Forelimb muscle (tissue), 1 donor: ENCODE measurements at places on chromosomes 7 and 10.

GRCh38 chr7:49894543-49894942 is 121.1 kb downstream of the VWC2 start:
- DNase-seq = no peak

DNA sequence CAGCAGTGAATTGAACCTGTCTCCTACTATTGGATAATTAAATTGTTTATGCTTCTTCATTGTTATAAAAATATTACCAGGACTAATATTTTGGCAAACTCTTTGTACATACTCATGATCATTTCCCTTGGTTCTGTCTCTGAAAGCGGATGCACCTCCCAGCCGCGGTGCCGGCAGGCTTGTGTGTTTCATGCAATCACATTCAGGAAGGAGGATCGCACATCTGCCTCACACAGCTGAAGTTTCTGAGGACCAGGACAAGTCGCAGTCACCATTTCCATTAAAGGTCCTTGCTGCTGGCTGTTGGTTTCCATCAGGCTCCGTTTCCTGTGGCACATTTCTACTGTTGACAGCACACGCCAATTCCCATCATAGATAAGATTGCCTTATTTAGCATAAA is 117.8 kb upstream of the SHH start:
- DNase-seq = no peak

- DNase-seq = no peak
Observed at GRCh38 chr10:68536973-68537372, 9.7 kb upstream of the SLC25A16 start.

- DNase-seq = no peak
Observed at GRCh38 chr10:79559726-79560125, 481 bp downstream of the SFTPA2 start.

GRCh38 chr7:123682690-123683089 is 27.0 kb downstream of the LMOD2 start:
- DNase-seq = peak; percentile 24

DNA sequence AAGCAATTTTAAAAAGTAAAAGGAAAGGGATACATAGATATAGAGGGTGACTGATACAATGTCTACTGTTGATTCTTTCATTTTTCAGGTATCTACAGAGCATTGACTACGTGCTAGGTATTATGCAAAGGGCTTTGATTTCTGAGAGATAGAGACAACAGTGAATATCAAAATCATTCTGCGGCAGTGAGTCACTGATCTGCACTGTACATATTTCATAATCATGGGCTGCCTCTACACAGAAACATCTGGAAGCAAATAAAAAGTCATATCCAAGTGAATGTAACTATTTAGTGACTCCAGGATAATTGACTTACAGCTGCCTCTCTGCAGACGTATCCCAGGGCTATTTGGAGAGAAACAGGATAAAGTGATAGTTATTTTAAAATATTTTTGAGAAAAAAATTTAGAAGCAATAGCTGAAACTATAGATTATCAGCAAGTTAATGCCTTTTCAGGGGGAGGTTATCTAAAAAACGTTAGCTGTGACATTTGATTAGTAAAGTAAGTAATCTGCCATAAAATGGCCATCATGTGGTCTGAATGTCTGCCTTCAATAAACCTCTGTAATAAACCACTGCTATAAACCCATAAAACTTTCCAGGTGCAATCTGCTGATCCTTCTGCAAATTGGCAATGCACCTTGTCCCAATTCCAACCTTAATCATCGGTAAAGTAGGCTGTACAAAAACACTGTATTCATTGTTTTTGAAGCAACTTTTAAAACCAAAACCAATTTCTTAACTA is 43.7 kb downstream of the CPXM2 start:
- no peak for DNase-seq

GRCh38 chr10:115402699-115403098 is 309.5 kb downstream of the ATRNL1 start:
- DNase-seq = peak; percentile 2

- no peak for DNase-seq
Observed at GRCh38 chr7:49866910-49867309, 93.5 kb downstream of the VWC2 start.

GRCh38 chr7:128123291-128124037 is 92.2 kb upstream of the LRRC4 start:
- no peak for DNase-seq

- DNase-seq = no peak
Observed at GRCh38 chr10:93110472-93111146, 36.9 kb downstream of the CYP26A1 start.

DNA sequence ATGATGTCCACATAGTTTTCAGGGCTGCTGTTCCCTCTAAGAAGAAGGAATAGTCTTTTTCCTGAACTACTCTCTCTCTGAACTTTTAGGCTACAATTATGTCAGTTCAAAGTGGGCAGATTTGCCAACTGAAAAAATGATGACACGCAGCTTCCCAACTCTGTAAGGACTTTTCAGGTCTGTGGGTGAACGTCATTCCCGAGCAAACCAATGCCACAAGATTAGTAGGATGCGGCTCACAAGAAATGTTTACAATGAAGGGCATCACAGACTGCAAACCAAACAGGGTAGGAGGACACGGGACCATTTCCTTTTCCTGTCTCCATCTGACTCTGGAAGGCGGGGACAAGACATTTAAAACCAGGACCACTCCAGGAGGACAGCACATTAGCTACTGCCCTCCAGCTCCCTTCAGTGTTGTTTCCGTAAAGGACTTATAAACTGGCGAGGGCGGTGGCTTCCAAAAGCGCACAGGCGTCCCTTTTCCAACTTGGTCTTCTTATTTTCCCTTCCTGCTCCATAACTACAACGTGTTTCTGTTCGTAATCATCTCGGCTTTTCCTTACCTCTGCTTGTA is 539 bp upstream of the MKLN1 start:
- DNase-seq = no peak

GRCh38 chr7:98305951-98306535 is 24.6 kb downstream of the BRI3 start:
- no peak for DNase-seq

- peak; percentile 25 for DNase-seq
Observed at GRCh38 chr7:50068850-50069551, 24.0 kb downstream of the ZPBP start.

DNA sequence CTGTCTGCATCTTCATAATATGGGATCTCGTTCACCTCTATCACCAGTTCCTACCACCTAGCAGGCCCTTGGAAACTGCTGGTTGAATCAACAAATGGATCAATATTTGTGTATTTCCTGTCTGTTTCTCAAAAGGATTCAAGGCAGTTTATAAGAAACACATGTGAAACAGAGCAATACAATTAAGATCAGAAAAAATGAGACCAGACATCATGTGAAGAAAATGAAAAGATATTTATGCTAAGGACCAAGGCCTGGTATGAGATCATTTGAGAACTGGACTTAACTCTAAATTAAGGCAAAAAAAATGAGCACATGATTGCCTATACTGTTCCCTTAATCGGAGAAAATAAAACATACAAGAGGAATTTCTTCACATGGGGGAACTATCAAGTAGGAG is 589.0 kb downstream of the SUGCT start:
- no peak for DNase-seq

- no peak for DNase-seq
Observed at GRCh38 chr7:17746020-17746530, 194.2 kb downstream of the SNX13 start.

DNA sequence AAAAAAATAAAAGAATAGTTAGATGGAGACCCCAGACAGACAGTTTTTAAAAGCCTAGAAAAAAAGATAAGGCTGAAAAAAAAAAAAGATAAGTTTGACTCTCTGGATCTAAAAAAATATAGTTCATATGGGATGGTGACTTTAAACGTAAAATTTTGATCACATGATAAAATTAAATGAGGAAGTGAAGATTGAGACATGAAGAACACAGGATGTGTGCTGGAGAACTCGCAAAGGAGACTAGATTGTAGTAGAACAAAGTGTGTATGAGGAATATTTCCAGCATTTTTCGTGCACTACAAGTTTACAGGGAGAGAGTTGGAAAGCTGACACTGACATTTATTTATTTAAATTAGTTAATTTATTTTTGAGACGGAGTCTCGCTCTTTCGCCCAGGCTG is 286.4 kb downstream of the PRPF18 start:
- no peak for DNase-seq

- DNase-seq = no peak
Observed at GRCh38 chr10:118511711-118512110, 83.7 kb downstream of the PRLHR start.

GRCh38 chr10:123573236-123574108 is 92.7 kb upstream of the GPR26 start:
- no peak for DNase-seq

GRCh38 chr10:62183857-62184795 is 84.5 kb downstream of the RTKN2 start:
- DNase-seq = no peak

DNA sequence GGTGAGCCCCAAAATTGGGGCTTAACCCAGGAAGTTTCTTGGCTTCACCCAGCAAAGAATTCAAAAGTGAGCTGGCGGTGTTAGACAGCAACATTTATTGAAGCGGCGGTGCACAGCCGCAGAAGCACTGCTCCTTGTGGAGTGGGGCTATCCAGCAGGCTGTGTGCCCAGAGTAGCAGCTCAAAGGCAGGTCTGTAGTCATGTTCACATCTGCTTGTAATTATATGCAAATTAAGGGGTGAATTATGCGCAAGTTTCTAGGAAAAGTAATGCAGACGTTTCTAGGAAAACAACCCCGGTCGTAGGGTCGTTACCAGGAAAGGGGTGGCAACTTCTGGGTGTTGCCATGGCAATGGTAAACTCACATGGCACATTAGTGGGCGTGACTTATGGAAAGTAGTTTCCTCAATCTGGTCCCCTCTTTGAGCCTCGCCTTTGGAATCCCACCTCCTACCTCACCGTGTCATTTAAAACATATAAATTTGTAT is 13.7 kb upstream of the KBTBD2 start:
- DNase-seq = peak; percentile 82

DNA sequence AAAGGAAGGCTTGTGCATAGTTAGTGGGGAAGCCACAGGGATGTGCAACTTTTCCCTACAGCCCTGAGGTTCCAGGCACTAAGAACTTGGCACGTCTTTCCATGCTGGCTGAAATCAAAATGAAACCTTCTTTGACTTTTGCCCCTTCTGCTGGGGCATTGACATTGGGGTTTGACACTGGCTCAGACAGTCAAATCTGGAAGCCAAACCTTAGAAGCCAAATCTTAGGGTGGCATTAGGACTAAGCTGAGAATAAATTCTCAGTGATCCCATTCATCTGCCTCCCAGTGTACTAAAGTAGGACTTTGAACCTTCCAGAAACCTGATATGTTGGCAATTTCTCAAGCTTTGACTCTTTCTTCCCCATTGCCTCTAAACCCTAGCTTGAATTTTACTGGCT is 31.3 kb upstream of the INSYN2A start:
- no peak for DNase-seq

DNA sequence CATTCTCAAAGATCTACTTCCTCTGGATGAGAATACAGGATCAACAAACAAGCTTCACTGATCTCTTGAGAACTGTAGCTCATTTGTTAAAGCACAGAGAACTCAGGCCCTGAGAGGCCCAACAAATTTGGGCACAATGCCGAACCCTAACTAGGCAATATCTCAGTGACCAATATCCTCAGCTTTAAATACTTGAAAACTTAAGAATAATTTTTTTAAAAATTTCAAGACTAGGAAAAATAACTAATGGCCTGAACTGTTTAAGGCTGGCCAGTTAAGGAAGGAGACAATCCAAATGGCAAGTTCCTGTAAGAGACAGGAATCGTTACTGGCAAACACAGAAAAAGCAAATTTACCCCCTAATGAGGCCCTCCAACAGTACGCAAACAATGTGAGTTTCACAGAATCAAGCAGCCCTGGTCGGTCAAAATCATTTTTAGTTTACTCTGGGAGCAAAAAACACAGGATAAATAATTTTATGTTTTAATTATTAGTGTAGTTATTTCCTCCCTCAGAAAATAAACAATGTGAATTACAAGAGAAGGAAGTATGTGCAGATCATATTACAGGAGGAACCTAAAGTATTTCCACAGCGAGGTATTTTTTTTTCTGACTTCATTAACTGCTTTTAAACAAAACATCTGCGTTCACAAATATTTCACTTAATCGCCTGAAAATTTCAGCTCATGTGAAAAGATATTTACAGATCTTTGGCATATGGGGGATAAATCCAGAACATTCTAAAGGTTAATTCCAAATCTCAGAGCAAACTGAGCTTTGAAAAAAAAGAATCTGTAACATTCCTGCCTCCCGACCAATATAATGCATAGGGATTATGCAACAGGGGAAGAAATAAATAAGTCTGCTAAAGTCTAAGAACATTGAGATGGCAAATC is 39.5 kb downstream of the NT5C2 start:
- no peak for DNase-seq

DNA sequence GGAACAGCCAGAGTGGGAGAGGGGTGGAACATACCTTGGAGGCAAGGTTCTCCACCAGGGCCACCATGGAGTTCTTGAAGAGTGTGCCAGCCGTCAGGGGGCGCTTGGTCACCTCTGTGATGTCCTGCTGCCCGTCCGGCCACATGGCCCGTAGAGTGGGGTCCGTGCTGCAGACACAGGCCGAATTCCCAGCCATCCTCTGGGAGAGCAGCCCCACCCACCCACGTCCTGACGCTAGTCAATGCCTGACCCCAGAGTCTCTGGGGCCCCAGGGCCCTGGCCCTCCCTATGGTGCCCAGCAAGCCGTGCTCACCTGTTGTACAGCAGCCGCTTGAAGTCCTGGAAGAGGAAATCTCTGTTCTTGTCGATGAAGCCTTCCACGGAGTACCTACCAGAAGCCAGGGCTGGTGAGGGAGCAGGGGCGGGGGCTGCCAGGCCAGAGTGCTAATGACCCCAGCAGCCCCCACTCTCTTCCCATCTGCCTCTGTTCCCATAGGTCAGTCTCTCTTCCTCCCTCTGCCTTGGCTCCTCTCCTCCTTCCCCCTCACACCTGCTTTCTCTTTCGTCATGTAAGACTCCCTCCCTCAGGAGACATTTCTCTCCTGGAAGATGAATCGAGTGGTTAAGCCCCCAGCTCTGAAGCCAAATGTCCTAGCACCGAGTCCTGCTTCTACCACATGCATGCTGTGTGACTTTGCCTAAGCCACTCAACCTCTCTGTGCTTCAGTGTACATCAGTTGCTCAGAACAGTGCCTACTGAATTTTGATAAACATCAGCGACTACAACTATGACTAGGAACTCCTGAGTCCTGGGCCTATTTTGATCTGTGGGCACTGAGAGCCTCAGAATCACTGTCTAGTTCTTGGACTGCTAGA is 11.0 kb downstream of the MYO1G start:
- no peak for DNase-seq

- DNase-seq = no peak
Observed at GRCh38 chr10:117534321-117535297, 7.9 kb upstream of the EMX2 start.

GRCh38 chr10:98470850-98471249 is 24.1 kb upstream of the HPS1 start:
- no peak for DNase-seq

GRCh38 chr10:97539523-97540200 is 32.9 kb upstream of the ANKRD2 start:
- no peak for DNase-seq
